ENCODE measurements at places on chromosomes 6 and 20.

DNA sequence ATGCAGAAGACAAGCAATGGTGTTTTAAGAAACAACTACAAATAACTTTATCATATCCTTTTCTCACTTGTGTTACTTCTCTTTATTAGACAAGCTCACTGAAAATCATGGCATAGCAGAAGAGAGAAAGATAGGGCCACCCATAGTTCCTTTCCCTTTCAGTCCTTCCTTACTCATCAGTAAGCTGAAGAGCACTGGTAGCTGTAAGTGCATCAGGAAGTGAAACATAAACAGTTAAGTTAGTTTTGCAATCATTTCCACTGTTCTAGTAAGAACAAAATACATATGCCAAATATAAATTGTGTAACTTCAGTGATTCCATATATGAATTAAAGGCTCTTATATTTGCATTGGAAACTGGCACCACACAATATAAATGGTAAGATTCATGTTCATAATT is 220.1 kb downstream of the HACE1 start:
- no peak for DNase-seq

GRCh38 chr6:11736601-11737000 is 42.0 kb downstream of the ADTRP start:
- DNase-seq = no peak

DNA sequence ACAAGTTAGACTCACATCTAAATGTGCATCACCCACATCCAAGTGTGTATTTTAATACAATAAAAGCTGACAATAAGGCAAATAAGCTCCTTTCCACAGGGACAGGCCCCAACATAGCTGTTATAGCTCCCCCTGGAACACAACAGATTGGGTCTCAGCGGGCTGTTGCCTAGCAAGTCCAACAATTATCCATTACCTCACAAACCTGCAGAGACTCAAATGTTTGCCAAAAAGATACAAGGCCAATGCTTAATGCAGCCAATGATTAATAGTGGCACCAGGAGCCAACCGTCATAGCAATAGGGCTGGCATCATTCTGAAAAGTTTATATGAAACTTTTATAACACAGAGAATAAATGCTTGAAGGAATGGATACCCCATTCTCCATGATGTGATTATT is 35.7 kb downstream of the EPB41L2 start:
- no peak for DNase-seq

- DNase-seq = no peak
These were observed 22.2 kb downstream of the PPP1R3G start for GRCh38 chr6:5107341-5107740.

GRCh38 chr6:146553377-146554135 is 9.9 kb downstream of the RAB32 start:
- DNase-seq = no peak
